ENCODE measurements at places on chromosomes 7 and 10.

DNA sequence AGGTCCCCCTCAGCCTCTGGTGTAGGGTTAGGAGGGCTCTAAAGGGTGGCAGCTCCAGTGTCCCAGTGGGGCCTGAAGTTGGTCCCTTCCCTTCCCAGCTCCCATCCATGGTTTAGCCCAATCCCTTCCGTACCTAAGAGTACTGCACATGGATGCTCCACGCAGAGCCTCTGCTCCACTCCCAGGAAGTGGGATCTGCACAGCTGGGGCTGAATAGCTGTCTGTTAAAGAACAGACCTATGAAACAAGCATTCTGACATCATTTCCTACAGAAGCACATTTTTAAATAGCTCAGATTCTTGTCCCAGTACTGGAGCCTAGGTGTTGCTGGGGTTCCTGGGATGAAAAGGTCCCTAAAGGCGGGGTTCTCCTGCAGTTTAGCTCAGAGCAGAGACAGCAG, 135.9 kb downstream of the ZMYND11 start:
- no peak for DNase-seq

DNA sequence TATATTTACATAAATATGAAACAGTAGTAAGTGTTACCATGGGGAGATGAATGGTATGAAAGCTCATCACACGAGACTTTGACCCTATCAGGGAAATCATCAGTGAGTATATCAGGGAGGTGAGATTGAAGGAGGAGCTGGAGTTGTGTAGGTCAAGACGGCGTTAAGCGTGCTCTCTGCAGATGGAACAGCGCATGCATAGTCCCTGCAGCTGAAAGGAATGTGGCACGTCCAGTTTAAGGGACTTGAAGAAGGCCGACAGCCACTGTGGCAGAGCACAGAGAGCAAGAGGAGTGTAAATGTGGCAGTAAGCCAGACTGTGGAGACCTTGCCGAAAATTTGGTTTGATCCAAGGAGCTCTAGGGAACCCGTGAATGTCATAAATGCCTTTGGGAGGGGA, 38.9 kb downstream of the POU6F2 start:
- DNase-seq: no peak

DNA sequence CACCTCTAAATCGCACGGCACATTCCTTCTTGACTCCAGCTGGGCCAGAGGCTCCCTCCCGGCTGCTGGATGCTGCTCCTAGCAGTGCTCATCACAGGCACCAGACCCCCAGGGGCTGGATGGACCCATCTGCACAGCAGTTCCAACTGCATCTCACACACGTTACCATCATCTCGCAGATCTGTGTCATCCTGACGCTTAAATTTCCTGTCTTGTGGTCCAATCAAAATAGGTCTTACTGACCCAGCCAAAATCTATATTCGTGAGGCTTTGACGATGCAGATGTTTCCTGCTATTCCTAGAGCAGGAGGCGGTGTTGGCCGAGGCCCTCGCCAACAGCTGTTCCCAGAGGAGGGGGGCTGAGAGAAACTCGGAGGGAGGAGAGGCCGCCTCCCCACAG, 108.0 kb downstream of the MKI67 start:
- DNase-seq: peak; percentile 8

GRCh38 chr7:116167177-116167576, 43.2 kb upstream of the TES start:
- DNase-seq: no peak
